NCI-H1436 (cell line): ENCODE measurements at places on chromosomes 6 and 20.

DNA sequence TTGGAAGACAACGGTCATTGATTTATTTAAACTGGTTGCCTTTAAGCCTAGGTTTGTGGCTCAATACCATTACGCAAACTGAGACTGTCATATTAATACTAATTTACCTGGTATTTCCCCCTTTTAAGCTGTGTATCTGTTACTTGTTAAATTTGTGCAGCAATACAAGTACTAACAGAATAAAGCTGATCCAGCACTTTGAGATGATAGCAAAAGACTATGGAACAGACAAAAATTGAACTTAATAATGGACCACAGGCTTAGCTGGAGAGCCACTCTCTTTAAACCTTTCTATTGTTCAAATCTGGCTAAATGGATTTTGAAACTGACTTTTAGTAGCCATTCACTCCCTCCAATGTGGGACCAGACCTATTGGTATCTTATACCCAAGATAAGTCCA, 6.2 kb upstream of the CENPW start:
- DNase-seq = no peak

DNA sequence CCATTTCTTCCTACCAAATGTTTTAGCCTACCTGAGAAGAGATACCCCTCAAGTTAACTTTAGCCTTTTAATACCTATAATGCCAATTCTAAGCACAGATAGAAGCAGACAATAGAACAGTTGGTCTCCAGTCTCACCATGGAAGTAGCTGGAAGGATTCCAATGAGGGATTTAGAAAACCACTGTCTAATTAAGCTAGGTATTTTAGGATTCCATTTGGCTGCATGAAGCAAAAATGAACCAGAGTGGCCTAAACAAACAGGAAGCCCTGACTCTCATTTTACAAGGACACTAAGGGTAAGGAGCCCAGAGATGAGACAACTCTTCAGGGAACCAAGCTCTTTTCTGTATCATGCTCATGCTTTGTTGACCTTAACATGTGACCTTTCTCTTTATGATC, 199.2 kb downstream of the ALDH8A1 start:
- DNase-seq = no peak

DNA sequence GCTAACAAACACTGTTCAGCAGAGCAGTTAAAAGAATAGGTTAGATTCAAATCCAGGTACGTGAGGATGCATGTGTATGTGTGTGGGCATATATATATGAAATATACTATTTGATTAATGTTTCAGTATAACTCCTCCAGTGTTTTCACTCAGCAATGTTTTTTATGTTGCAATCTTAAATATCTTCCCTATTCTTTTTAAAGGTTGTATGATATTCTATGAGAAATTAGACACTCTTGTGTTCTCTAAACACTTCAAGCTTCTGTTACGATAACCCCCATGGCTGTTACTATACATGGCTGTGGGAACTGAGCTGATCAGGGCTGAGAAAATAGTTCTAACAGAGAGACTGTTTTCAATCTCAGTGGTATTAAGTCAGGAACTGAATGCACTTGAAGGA, 421.0 kb downstream of the CBLN4 start:
- DNase-seq = no peak

DNA sequence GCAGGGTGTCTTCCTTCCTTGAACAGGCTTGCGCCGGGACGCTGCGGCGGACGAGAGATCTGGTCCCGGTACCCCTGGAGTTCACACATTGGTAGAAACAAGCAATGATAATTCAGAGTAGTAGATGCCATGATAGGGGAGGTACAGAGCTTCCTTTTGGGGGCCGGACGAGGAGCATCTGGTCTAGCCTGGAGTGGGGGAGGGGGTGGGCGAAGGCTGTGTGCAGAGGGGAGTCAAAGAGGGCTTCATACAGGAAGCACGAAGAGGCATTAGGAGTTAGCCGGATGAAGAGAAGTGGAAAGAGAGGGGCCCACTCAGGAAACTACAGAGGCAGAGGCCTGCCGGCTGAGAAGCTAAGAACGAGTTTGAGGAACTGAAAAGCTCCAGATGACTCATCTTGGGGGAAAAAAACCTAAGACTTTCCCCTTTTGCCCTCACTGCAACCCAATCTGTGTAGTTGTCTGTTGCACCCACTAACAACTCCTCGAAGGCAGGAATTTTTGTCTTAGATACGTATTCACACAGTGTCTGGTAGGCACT, 611 bp downstream of the CNPY3 start:
- no peak for DNase-seq

DNA sequence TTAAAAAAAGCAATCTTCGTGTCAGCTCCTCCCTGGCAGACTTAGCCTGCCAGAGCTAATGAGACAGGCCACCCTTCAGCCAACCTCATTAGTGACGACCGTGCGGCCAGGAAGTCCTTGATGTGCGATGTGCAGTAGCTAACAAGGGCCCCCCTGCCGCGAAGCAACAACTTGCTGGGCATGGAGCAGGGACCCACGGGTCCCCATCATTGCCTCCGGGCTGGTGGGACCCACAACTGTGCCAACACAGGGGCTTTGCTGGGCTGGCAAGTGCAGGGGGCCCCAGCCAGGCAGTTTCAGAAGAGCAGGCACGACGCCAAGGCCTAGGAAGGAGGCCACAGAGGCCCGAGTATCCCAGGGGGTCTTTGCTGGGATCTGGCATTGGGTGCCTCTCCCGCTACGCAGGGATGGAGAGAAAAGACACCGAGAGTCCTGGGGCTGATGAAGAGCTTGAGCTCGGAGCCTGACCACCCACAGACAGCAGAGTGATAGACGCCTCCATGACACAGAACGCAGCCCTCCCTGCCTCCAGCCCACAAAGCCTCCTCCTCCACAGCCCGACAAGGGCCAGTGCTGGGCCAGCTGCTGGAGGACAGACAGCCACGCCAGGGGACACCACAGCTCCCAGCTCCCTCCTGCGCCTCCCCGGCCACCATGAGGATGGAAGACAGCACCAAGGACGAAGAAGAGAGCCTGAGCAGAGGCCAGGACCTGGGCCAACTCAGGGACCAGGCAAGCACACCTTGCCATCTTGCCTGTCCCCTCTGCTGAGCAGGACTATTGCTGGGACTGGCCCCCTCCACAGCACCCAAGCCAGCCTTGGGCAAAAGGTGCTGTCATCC, 96.6 kb downstream of the YTHDF1 start:
- DNase-seq = no peak

- no peak for DNase-seq
Measured at GRCh38 chr6:36285797-36286196, 15.9 kb downstream of the PNPLA1 start.

- DNase-seq = no peak
Measured at GRCh38 chr6:9233686-9234085, 798.3 kb upstream of the SLC35B3 start.

- no peak for DNase-seq
Measured at GRCh38 chr20:16515046-16515445, 58.2 kb downstream of the KIF16B start.

GRCh38 chr6:80454197-80454596, 347.7 kb downstream of the BCKDHB start:
- DNase-seq = no peak

DNA sequence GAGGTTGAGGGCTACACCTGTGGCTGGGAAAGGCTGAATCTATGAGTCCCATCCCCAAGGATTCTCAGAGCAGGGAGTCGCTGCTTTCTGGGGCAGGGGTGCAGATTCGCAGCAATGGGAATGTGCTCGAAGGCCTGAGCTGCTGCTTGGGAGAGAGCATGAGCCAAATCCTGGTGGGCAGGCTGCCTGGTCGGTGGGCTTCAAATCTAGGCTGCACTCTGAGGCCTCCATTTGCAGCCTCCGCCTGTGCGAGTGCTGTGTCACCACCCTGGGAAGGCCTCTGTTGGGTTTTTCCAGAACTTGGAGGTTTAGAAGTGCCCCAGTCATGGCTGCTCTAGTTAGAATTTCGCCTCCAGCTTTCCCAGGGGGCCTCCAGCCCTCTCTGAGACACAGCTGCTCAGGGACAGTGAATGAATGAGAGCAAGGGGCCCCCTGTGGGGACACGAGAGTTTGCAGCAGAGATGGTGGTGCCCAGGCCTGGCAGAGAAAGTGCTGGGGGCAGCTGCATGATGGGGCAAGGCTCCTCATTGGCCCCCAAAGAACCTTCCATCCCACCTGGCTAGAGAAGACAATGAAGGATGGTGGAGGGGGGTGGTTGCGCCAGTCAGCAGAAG, 31.1 kb upstream of the RNF24 start:
- DNase-seq = no peak

- DNase-seq = no peak
Measured at GRCh38 chr6:16078064-16078463, 50.8 kb upstream of the MYLIP start.

- no peak for DNase-seq
Measured at GRCh38 chr20:40591119-40591518, 97.9 kb downstream of the MAFB start.

DNA sequence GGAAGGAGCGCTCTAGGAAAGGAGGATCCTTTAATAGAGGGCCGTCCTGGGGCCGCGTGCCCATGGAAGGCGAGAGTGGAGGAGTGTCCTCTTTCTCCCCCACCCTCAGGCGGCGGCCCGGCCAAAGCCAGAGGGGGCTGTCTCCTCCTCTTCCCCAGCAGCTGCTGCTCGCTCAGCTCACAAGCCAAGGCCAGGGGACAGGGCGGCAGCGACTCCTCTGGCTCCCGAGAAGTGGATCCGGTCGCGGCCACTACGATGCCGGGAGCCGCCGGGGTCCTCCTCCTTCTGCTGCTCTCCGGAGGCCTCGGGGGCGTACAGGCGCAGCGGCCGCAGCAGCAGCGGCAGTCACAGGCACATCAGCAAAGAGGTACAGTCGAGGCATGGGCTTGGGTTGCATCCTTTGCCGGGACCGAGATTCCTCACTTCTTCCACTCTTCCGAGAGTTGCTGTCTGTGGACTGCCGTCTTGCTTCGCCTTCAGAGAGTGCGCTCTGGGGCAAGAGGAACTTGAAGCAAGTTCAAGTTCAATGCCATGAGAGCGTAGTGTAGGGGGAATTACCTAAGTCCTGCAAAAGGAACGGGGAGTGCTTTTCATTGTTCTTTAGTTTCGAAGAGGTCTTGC, at the start of gene LAMA2:
Gene LAMA2, plus strand, starts transcription at position 148 of the 621 bp plus-strand sequence. Its CDS starts 108 bp downstream, at position 256.
- no peak for DNase-seq
